ENCODE measurements at places on chromosomes 11 and 22.

- DNase-seq = no peak
Measured at GRCh38 chr11:134837166-134837886, 425.3 kb upstream of the B3GAT1 start.

GRCh38 chr11:42571878-42572610, 739.8 kb upstream of the API5 start:
- no peak for DNase-seq

DNA sequence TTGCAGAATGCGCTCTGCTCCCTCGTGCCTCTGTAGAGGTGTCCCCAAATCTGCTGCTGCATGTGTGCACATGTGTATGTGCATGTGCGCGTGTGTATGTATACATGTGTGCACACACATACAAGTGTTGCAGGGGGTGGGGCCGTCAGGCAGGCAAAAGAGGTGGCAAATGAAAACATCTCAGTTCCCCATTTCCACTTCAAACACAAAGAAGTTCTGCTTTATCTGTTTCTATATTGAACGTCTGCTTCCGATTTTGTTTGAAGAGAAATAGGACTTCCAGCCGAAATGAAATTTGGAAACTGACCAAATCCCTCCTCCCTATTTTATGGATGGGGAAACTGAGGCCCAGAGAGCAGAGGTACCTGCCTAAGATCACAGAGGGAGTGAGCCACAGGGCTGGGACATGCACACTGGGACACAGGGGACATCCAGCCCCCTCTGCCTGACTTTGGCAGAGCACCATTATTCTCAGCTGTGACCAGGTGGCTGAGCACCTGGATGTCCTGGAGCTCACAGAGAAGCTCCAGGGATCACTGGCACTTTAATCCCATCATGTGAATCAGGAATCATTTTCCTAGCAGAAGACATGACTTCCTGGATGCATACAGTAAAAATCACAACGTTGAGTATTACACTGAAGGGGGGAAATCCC, 41.2 kb upstream of the ALX4 start:
- no peak for DNase-seq

GRCh38 chr11:9314291-9315077, at the start of gene TMEM41B:
Gene TMEM41B (minus strand): TSS chr11:9314593. CDS start chr11:9314441, 152 bp downstream.
- peak; percentile 99 for DNase-seq

GRCh38 chr22:33572086-33572485, 348.2 kb downstream of the LARGE1 start:
- no peak for DNase-seq

GRCh38 chr11:17498058-17498457, 21.4 kb upstream of the ABCC8 start:
- DNase-seq = no peak

DNA sequence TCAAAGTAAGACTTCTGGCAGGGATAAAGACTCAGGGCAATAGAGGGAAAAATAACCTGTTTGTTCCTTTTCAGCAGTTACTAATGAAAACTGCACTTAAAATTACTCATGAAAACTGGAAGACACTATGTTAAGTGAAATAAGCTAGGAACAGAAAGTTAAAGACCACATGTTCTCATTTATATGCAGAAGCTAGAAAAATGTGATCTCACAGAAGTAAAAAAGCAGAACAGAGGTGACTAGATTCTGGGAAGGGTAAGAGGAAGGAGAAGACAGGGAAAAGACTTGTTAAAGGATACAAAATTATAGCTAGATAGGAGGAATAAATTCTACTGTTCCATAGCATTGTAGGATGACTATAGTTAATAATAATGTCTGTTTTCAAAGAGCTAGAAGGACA, 22.2 kb downstream of the HPS5 start:
- DNase-seq = no peak

GRCh38 chr11:7536100-7536499, 22.3 kb downstream of the PPFIBP2 start:
- DNase-seq = no peak

- DNase-seq = no peak
Measured at GRCh38 chr11:105344938-105345337, 205.4 kb upstream of the CARD18 start.

- no peak for DNase-seq
Measured at GRCh38 chr22:19879246-19879570, 24.5 kb upstream of the GNB1L start.

GRCh38 chr22:24335496-24335895, 64.9 kb downstream of the SPECC1L start:
- DNase-seq = no peak

DNA sequence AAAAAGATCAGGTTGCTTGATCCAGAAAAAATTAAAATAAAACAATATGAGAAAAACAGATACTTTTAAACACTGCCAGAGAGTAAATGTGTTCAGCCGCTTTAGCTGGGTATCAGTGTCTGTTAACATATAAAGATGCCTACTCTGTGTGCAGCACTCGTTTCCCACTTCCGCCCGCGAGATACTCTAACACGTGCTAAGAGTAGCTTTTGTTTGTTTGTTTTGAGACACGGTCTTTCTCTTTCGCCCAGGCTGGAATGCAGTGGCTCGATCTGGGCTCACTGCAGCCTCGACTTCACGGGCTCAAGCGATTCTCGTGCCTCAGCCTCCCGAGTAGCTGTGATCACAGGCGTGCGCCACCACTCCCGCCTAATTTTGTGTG, 531 bp upstream of the MEN1 start:
- no peak for DNase-seq

DNA sequence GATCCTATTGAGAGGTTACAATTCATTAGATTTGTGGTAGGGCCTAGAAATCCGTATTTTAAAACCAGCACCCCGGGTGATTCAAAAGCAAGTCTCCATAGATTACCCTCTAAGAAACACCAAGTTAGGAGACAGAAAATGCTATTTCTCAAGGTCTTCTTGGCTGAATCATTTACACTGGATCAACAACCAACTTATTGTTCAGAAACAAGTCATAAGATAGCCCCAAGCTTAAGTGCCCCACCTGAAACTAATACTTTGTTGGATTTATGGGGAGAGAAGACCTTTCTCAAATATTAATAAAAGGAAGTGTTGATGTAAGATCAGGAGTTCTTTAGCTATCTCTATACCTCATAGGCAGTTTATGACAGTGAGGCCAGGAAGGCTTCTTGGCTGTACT, 345.2 kb downstream of the LARGE1 start:
- DNase-seq = no peak

- no peak for DNase-seq
Measured at GRCh38 chr11:102447193-102447592, 5.4 kb downstream of the TMEM123 start.

DNA sequence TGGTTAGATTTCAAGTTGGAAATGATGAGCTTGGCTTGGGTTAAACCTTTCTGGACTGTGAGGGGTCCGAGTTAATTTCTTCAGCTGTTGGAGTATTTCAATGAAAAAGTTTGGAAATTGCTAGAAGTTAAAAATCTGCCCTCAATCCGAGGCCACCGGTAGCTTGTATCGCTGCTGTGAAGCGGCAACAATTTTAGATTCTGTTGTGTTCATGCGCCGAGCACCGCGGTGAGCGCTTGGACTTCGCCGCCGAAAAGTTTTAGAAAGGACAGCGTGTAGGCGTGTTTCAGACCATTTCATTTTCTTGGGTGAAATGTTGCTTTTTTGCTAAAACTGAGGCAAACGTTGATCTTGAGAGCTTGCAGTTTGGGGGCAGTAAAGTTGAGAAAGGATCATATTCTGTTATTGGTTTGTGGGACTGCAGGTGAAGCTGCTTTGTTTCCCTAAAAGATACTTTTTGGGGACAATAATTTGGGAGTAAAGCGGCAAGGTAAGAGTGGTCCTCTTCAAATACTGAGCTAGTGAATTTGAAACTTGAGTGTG, 928 bp downstream of the FBXO7 start:
- no peak for DNase-seq

DNA sequence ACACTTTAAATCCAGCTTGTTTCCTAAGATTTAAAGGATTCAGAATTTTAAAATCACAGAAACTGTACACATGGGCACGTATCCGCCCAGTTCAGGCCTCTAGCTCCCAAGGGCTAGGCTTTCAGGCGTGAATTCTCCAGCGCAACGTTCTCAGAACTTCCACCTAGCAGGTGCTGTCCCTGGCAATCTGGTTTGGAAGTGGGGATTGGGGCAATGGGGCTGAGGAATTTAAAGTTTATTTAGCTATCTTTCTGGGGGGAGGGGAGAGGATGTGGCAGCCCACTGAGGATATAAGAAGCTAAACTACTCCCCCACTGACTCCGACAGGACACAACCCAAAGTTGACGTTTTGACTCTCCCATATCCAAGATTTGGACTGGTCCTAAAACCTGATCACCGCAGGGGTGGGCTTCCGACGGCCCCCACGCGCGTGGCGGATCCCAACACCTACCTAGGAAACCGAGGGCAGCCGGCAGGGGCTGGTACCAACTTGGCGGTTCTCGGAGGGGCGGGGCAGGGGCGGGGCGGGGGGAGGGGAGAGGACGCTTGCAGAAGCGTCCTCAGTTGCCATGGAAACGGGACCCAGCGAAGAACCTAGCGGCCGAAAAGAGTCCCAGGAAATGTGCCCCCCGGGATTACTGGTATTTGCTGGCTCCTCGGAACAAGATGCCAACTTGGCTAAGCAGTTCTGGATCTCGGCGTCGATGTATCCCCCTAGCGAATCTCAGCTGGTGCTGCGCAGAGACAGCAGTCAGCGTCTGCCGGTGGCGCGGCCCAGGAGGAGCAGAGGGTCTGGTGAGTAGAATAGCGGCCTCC, at the start of gene HOATZ:
HOATZ (plus strand) TSS at position 563 of the 816 bp plus-strand sequence; CDS start at position 570, 7 bp downstream.
- DNase-seq = no peak

GRCh38 chr11:66239511-66239910, 28.9 kb upstream of the RAB1B start:
- no peak for DNase-seq

DNA sequence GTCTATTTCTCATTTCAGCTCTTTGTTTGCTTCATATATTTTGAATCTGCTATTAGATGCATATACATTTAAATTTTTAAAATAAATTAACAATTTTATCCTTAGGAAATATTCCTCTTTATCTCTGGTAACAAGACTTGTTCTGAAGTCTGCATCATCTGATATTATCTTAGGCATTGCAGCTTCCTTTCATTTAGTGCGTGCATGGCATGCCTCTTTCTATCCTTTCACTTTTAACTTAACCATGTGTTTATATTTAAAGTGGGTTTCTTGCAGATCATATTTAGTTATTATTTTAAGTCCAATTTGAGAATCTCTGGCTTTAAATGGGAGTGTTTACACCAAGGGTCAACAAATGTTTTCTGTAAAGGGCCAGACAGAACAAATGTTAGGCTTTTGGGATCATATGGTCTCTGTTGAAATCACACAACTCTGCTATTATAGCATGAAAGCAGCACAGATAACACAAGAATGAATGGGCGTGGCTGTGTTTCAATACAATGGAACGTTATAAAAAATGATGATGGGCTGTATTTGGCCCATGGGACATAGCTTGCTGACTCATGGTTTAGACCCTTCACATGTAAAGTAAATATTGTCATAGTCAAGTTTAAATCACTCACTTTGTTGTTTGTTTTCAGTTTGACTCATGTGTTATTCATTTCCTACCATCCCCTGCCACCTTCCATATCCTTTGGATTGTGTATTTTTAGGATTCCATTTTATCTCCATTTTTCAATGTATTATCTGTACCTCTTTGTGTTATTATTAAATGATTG, 83.9 kb upstream of the SNX19 start:
- no peak for DNase-seq

- DNase-seq = no peak
Measured at GRCh38 chr11:16127732-16128131, 228.6 kb downstream of the SOX6 start.

DNA sequence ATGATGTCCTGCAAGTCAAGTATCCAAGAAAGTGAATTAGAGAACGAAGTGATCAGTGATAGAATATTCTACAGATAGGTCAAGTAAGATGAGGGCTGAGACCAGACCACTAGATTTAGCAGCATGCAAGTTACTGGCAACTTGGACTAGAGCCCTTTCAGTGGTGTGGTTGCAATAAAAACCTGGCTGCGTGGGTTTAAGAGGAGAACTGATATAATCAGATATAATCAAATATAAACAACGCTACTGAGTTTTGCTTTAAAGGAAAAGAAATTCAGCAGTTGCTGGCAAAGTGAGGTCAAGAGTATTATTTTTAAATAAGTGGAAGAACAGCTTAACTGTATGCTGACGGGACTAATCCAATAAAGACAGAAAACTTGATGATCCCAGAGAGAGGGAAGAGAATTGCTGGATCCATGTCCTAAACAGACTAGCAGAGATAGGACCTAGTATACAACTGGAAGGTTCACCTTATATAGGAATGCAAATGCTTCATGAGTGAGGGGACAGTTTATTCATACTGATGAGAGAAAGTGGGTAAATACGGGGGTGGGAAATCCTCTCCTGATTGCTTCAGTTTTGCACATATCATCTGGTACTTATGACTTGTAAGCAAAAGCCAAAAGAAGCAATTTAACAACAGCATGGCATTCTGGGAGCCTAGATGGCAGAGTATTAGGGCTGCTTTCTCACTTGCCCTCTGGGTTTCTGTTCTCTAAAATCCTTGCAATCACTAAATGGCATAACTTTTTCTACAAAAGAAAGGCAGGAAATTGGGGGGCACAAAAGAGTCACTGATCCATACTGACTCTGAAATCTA, 146.2 kb downstream of the RBFOX2 start:
- DNase-seq = no peak

DNA sequence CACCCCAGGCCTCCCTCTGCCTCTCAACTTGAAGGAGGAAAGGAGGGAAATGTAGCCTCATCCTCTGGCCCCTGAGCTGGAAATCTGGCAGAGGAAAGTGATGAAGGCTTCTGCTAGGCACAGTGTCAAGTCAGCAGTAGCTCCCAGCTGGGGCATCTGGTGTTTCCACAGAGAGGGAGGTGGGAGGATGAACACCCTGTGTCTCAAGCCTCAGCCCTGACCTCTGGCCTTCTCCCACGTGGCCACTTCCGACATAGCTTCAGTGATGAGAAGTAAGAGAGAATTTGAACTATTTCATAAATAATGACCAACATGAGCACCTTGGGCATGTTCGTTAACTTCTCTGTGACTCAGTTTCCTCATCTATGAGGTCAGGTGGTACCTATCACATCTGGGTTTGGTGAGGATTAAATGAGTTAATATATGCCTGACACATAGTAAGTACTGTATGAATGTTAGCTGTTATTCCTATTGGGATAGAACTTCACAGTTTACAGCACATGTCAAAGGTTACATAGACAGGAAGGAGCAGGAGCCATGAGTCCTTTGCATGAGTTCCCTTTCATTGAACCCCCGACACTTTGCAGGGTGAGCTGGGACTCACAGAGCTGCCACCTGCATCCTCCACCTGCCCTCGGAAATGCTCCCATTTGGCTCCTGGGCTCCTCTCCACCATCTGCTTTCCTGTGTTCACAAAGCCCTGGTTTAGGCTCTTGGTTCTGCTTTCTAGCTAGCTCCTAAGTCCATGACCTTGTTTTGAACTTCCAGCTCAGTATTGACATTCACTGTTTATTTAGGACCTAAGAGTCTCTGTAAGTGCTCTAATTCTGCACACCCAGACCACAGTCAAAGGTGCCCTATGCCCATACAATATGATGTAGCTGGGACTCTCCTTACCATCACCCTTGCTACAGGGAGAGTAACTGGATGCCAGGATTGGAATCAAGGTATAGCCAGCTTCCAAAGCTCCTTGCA, 61.7 kb downstream of the CSNK2A3 start:
- no peak for DNase-seq

- no peak for DNase-seq
Measured at GRCh38 chr11:68505596-68505995, 45.0 kb downstream of the PPP6R3 start.
